Keratinocyte (primary cell): ENCODE measurements at places on chromosomes 1 and 21.
A peak's percentile ranks its signal among the peaks of the same experiment; 100 is the strongest.

- DNase-seq, result no peak
Observed at GRCh38 chr1:96388421-96389310, 332.9 kb upstream of the PTBP2 start.

GRCh38 chr1:10539411-10540043, 64.8 kb downstream of the PEX14 start:
- no peak for DNase-seq

DNA sequence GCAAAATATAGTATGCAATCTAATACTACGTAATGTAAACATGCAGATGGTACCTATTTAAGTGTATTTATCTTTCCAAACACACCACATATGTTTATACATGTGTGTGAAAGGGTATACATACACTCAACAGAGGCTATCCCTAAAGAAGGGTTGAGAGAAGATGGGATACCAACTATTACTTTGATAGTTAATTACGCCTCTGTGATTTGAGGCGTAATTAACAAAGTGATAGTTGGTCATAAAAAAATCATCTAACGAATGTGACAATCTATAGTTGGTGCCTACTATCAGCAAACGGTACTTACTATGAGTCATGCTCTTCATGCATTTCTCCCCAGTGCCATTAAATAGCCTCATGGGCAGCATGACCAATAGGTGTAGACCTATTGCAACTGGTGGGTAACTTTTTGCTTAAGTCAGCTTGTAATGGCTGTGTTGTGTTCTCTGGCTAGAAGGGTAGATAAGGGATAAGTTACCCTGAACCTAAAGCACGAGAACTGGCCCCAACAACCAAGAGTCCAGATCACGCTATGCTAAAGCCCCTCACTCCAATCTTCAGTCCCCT, 15.3 kb downstream of the RCAN1 start:
- DNase-seq, result no peak

DNA sequence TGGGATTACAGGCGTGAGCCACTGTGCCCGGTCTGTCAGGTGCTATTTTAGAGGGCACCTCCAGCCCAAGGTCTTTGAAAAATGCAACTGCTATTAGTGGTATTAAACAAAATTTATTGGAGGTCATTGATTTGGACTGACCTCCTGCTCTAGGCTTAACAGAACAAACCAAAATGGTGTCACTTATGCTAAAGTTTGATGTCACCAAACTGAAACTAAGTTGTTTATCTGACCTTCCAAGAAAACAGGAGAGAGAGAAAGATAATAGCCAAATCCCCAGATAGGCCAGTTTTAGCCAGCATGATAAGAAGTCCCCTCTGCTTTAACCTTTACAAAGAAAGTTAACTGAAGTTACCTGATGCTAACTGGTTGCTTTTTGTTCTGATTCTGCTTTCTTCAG, 8.1 kb upstream of the INAVA start:
- DNase-seq, result no peak

GRCh38 chr1:223035724-223036478, 107.1 kb downstream of the TLR5 start:
- DNase-seq, result no peak

GRCh38 chr1:206668351-206668750, 16.4 kb upstream of the MAPKAPK2 start:
- no peak for DNase-seq

DNA sequence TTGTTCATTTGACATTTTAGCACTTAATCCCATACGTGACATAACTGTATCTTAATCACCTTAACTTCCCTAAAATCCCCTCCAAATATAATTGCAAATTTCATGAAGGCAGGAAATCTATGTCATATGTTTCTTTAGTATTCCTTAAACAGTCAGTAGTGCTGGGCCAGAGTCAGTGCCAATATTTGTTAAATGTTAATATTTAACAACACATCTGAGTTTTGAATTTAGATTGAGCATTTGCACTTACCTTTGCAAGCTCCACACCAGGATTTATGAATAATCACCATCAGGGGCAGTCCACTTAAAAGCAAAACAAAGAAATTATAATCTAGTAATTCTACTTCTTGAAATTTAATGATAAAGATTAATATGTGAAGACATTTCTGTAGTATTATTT, 5.3 kb downstream of the KTI12 start:
- DNase-seq, result no peak

DNA sequence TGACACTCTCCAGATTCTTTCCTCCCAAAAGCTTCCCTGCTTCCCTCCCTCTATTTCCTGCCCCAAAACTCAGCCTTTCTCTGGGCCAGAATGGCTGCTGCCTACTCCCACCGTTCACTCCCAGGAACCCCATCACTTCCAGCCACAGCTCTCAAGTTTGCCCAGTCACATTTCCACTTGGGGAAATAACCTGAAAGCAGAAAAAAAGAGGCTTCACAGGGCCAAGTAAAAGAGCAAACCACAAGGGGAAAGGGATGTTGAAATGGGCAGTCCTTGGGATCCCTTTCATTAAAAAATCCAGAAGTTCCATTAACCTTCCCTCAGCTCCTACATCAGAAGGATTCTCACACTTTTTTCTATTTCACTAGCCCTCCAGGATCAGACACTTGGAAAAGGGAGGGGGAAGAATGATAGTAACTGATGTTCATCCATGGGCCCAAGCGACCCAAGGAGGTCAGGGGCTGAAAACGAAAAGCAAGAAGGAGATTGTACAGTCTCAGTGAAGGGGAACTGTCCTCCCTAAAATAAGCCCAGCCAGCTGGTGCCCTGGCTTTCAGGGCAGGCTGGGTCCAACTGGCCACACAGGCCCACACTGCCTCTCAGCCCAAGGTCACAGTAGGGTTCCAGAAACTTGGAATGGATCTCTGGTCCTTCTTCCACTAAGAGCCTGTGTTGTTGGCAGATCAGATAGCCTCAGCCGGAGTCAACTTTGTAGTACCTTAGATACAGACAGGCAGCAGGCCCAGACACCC, 49.7 kb downstream of the DMAP1 start:
- DNase-seq, result no peak

DNA sequence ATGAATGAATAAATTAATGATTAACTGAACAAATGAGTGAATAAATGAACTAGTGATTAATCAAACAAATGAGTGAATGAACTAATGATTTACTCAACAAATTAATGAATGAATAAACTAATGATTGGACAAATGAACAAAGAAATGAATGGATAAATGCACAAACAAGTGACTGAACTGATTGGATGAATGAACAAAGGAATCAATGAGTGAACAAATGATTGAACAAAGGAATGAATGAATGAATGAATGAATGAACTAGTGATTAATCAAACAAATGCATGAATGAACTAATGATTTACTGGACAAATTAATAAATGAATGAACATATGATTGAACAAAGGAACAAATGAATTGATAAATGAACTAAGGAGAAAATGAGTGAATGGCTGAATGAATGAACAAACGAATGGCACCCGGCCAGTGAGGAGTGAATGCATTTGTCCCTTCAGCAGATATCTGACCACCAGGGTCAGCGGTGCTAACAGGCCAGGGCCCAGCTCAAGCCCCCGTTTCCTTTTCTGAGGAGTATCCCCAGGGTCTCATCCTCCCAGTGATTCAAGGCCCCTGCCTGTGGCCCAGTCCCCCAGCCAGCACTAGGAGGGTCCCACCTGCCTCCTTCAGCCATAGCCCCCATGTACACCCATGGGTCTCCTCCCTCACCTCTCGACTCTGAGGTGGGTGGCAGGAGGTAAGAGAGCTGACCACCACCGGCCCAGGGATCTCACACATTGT, 49.9 kb downstream of the WNT9A start:
- no peak for DNase-seq

DNA sequence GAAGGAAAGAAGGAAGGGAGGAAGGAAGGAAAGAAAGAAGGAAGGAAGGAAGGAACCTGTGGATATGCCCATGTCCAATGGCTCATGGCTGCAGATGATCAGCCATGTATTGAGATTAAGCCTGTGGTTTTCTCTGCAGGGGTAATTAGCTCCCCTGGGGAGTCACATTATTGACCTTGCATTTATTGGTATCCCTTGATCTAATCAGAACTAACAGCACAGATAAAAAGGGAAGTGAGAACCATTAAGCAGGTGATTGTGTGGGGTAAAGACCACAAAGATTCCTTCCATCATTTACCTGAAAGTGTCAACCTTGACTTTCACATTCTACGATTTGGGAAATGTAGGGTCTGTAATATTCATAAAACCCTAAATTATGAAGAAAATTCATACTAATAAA, 390.7 kb downstream of the BRINP2 start:
- DNase-seq, result no peak

- DNase-seq, result no peak
Observed at GRCh38 chr1:8816264-8816663, 1.2 kb downstream of the RERE start.

GRCh38 chr1:60088620-60089155, 15.1 kb upstream of the C1orf87 start:
- DNase-seq, result no peak

- DNase-seq, result no peak
Observed at GRCh38 chr1:59856725-59857338, 42.1 kb downstream of the HOOK1 start.

- peak; percentile 15 for DNase-seq
Observed at GRCh38 chr1:151680826-151681225, 35.8 kb downstream of the CELF3 start.

DNA sequence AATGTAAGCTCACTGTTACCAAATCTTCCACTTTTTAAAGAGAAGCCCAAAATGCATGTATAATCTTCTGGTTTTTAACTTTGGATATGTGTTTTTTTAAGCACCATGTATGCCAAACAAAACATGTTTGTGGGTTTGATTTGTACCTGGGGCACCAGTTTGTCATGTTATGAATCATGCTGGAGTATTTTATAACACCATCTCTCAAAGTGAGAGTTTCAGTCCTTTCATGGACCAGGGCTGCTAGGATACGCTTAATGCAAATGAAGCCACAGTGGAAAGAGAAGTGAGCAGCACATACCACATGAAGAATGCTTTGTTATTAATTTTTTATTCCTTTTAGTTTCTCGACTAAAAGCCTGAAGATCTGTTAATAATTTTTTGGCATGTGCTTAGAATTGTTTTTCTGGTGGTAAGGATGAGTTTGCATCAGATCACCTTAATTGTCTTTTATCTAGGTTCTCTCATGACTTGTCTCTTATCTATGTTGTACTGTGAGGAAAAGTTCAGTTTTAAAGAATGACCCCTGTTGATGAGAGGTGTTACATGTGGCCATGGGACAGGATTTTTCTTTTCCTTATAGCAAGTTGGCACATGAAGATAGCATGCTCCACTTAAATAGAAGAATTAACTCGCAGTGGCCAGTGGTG, 2.0 kb upstream of the RABGAP1L start:
- DNase-seq, result no peak

DNA sequence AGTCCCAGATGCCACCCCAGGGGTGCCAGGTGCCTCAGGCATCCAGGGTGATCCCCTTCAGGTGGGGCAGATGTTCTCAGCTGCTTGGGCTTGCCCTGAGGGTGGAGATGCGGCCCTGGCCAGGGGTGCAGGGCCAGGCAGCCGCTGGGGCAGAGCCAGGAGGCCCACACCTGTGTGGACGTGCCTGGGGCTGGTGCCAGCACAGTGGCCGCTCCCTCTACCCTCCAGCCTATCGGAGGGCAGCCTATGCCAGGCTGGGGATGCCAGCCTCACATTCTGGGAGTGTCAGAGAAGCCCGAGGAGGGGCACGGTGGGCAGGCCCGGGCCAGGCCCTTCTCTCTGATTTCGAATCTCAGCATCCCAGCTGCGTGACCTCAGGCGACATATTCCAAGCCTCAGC, 96.5 kb upstream of the WNT4 start:
- DNase-seq, result no peak

GRCh38 chr1:29332204-29332603, 95.9 kb downstream of the PTPRU start:
- peak; percentile 5 for DNase-seq

DNA sequence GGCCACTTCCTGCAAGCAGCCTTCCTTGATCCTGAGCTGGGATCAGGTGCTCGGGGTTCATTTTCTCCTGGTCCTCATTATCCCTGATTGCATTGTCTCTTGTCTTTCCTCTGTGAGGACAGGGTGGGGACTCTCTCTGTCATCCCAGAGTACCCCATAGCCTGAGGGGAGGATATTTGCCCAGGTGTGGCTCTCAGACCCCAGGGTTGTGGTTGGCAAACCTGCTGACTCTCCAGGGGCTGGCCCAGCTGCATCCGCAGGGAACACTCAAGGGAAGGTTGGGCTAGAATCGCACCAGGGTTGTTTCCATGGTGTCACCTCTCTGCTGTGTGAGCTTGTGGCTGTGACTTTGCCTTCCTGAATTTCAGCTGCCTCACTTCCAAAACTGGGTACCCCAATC, 276.8 kb upstream of the C1orf174 start:
- DNase-seq, result no peak

DNA sequence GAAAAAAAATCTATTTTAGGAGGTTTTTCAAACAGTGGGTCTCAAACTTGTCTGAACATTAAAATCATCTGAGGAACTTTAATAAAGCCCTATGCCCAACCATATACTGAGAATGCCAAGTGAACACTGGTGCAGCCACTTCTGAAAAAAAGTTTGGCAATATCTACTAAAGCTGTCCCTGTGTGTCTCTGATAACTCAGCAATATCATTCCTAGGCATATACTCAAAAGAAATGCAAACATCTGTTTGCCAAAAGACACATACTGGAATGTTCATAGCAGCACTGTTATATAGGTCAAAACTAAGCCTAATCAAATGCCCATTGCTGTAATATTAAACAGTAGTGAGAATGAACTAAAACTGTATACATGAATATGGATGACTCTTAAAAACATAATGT, 74.2 kb upstream of the RGS4 start:
- DNase-seq, result no peak

- DNase-seq, result no peak
Observed at GRCh38 chr21:17610911-17611310, 1.8 kb downstream of the BTG3 start.

DNA sequence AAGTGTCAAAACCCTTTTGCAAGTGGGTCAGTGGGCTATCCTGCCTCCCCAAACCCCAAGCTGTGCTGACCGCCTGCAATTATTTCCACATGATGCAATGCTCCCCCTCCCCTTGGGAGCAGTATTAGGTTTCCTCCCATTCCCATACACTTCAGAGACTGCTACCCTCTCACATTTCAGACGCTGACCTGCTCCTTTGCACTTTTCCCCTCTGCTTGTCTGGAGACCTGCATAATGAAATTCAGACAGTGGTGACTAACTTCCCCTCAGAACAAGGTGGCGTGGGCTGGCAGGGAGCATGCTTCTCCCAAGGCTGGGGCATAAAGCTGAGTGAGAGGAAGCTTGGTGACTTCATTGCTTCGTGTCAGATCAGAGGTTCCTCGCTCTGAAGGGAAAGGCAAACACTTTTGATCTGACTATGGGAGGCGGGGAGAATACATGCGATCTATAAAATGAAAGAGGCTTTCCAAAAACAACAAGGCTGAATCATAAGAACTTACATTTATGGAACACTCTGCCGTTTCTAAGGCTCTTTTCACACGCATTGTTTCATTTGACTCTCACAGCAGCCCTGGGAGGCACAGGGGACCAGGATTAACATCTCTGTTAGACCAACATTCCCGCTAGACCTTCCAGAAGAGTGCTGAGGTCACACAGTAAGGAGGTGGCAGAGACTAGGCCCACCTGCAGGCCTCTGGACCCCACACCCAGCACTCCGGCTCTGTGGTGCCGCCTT, 27.5 kb upstream of the ROR1 start:
- no peak for DNase-seq
